ENCODE measurements at places on chromosomes 2 and 18.

DNA sequence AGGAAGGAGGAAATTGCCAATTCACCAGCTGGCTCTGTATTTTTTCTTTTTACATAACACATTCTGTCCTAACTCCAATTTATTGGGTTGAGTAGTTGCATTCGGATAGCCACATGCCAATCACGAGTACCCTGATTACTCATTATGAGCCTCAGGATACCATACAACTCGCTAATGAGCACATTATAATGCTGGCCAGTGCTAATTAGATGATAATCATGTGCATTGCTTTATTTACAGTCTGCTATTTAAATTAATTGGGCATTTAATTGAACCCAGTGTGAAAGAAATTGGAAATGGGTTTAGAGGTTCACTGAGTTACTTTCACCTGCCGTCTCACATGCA lies 15.2 kb downstream of the G6PC2 start:
- no peak for DNase-seq

DNA sequence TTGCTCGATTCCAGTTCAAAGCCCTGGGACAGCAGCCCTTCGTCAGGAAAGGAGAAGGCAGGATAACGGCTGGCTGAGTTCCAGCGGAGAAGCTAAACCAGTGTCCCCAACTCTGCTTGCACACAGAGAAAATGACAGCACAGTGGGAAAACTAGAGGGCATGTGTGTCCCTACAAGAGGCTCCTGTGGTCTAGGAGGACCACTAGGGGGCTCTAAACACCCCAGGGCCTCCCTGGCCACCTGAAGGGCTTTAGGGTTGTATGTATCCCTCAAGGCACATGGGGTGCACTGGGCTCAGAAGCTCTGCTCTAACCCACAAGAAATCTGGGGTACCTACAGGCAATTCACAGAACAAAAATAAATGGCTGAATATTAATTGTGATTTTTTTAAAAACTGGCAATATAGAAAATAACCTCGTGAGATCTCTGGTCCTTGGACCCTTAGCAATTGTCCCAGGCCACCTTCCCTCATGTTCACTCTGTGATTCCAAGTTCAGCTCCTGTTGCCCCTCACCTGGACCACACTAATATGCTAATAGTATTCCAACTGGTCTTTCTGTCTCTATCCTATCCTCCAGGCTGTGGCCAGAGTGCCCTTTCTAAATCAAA lies 17.5 kb downstream of the STAT1 start:
- DNase-seq: no peak

DNA sequence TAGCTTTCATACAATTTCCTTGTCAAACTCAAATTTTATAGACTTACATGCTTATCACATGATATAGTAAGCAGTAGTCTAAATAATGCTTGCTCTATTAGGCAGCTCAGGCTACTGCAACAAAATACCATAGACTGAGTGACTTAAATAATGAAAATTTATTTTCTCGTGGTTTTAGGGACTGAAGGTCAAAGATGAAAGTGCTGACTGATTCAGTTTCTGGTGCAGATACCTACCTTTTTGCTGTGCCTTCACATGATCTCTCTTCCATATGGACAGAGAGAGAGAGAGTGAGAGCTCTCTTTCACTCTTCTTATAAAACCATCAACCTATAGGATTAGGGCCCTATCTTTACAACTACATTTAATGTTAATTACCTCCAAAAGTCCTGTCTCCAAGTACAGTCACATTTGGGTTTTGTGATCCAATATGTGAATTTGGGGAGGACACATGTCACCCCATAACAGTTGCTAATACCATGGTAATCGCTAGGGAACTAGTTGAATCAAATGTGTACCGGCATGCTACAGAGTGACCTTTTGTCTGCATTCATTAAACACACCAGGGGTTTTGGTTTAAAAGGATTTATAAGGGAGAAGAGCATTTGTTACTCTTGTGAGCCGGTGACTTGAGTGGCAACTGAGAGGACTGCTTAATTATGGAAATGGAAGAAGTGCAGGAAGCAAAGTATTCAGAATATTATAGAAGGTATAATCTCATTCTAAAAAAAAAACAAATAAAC lies 723.4 kb upstream of the LRRTM4 start:
- DNase-seq: no peak

DNA sequence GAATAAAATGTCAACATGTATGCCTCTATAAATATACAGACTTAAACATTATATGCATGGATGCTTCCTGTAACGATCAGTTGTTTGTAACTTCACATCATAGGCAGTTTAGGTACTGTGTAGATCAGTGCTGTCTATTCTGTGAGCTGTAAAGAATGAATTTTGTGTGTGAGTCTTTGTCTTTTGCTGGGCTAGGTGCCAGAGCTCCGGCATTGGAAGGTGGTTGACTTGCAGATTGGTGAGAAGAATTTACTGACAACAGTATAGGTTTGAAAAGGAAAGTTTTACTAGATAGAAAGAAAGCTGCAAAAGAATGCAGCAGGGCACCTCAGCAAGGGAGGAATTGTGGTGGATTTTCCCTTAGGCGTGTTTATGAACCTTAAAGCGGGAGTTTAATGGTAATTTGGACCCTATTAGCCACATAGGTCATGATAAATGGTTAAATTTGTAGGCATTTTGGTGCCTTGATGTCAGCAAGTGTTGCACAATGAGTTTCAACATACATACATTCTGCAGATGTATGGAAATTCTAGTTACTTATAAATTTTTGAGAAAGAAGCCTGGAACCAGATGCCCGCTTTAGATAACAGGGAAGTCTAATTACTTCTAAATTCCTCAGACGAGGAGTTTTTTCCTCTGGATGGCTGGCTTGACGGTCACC lies 6.7 kb upstream of the QPCT start:
- DNase-seq: no peak

DNA sequence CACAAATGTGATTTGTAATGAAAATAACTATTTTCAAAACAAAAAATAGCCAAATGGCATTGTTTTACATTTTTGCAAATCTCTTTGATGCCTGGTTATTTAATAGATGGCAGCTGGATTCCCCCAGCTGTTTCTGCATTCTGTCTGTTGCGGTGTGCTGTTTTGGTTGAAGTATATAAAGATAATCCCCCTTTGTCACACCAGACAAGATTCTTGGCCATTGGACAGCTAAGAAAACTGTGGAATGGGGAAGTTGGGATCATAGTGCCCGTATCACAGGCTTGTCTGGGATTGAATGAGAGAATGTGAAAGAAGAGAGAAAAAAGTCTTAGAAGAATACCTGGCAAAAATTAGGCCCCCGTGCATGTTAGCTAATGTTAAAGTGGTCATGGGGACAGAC lies 19.5 kb upstream of the LYPD6B start:
- no peak for DNase-seq

- no peak for DNase-seq
These were observed 217.6 kb upstream of the THUMPD2 start for GRCh38 chr2:39996653-39997080.

DNA sequence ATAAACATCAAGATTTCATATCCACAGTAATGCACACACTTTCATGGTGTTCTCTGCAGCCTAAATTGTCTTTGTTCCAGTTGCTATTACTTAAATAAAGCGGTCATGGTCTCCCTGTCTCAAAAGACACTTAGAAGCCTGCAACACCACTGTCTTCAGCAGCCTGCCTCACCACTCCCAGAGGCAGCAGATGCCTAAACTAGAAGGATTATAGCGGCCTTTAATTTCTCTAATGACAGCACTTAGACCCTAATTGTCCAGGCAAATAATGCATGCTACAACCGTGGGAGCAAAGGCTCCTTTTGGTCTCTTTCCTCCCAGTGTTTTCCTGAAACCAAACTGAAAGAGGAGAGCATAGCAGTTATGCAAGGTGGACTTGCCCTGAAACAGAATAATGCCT lies 248.8 kb upstream of the SLC39A10 start:
- no peak for DNase-seq

GRCh38 chr2:69449906-69450305 lies 12.7 kb upstream of the NFU1 start:
- DNase-seq: no peak

DNA sequence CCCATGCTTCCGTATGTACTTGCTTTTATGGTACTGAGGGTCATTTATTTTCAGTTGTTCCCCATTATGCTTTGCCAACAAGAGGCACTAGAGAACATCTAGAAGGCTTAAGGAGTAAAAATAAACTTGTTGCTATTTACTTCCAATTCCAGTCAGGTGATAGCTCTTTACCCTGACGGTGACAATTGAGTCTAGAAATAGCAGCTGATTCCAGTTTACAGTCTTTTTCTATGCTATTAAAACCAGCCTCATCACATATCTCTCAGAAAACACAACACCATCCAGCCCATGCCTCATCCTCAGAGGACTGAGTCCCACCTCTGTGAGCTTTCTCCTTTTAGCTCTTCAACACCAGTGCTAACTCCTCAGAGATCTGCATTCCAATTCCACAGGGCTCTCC lies 327.0 kb downstream of the GPD2 start:
- DNase-seq: no peak

GRCh38 chr2:25666218-25666617 lies 7.2 kb downstream of the DTNB start:
- DNase-seq: no peak
